Naive B cell (primary cell): ENCODE measurements at places on chromosomes 11 and 22.
A peak's percentile ranks its signal among the peaks of the same experiment; 100 is the strongest.

DNA sequence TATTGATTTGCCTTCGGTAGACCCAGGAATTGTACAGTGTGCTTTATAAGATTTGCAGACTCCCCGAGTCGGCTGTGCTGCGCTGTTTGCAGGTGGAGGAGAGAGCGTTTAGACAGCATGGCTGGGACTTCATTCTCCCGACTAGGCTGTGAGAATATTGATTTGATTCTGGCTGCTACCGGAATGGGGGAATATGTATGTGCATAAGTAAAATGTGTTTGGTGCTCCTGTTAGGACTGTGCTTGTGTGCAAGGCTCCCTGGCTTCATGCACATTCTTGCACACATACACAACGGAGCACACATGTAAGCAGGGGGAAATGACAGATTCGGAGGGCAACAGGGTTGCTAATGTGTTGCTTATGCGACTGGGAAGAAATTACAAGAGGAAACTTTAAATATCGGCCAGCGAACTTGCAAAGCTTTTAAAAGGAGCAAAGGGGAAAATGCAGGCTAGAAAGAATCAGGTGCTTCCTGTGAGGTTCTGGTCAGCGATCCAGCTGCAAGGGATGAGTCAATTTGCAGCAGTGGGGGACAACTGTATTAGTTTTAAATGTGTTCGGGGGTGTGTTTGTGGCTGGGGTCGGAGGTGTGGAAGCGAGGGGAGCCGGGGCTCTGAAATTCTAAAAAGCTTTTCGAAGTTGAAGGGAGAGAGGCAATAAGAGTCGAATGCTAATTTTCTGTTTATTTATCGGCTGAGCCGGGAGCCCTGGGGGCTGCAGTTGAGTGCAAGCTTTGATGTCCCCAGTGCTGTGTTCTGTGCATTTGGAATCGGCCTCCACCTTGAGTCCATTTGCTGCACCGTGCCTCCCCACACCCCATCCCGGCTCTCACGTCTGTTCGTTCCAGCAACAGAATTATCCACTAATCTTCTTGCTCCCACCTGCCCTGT is 731 bp downstream of the NTM start:
- H3K36me3 ChIP-seq: no peaks in the 10 kb centered on the region
- no peak overlapping the region for H3K4me3 ChIP-seq
- no peak overlapping the region for H3K27ac ChIP-seq
- no peaks in the 10 kb centered on the region for H3K4me1 ChIP-seq

- no peak overlapping the region for H3K27ac ChIP-seq
- H3K27me3 ChIP-seq: peaks cover 9% of the 10 kb centered on the region
These were observed 3.3 kb upstream of the CRACR2B start for GRCh38 chr11:824292-824880.

- H3K27me3 ChIP-seq: no peaks in the 10 kb centered on the region
- peaks cover 10% of the 10 kb centered on the region for H3K36me3 ChIP-seq
- H3K27ac ChIP-seq: peak overlapping the region; percentile 69
- no peak for DNase-seq
- peak overlapping the region; percentile 95 for H3K4me3 ChIP-seq
These were observed 4.4 kb downstream of the EP300 start for GRCh38 chr22:41096841-41097240.

DNA sequence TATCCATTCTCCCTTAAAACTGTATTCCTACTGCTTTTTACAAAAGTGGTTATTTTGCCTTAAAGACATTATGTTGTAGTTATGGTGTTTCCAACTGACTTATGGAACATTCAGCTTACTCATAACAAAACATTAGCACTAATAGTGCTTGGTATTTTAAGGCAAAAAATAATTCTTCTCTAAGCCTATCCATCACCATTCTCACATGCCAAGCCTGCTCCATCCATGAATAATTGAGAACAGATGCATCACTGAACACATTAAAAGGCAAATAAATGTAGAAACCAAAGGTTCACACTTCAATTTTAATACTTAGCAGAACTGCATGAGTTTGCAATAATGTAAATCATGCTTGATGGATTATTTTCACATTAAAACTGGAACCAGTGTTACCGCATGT is 42.3 kb upstream of the DDI1 start:
- H3K27ac ChIP-seq: no peak overlapping the region
- no peaks in the 10 kb centered on the region for H3K27me3 ChIP-seq
- DNase-seq: no peak
- no peak overlapping the region for H3K4me3 ChIP-seq
- no peaks in the 10 kb centered on the region for H3K36me3 ChIP-seq

- H3K4me3 ChIP-seq: no peak overlapping the region
- no peak overlapping the region for H3K27ac ChIP-seq
- no peaks in the 10 kb centered on the region for H3K36me3 ChIP-seq
- peaks cover 6% of the 10 kb centered on the region for H3K27me3 ChIP-seq
- H3K4me1 ChIP-seq: no peaks in the 10 kb centered on the region
These were observed 341.1 kb upstream of the B3GAT1 start for GRCh38 chr11:134752964-134753770.

DNA sequence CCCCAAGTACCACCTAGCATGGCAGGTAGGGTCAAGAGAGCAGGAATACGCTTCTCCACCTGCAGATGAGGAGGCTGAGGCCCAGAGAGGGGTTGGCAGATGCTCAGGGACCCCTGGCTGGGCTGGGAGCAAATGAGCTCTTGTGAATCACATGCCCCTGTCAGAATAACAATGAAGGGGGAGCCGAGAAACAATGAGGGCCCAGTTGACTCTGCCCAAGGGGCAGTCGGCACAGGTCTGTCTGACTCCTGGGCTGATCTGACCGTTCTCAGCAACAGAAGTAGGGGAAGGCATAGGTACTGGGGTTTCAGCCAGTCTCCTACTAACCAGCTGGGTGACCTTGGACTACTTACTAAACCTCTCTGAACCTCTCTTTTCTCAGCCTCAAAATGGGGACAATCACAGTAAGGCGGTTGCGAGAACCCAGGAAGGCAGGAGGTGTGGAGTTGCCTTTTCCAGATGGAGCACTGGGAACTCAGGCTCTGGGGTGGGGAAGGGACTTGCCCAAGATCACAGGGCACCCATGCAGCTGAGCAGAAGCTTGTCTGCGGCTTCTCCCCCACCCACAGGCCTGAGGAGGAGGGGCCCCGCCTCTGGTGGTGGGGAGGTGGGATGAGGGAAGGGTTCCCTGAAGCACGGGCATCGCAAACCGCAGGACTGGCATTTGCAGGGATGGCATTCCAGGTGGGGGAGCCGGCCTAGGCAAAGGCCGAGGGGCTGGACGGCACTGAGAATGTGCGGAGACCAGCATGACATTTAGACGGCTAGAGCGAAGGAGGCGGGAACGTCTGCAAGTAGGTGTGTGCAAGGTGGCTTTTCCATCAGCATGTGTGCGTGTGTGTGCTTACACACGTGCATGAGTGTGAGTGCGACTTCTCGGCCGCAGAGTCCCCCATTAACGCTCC is 163.0 kb downstream of the MN1 start:
- no peaks in the 10 kb centered on the region for H3K36me3 ChIP-seq
- no peak overlapping the region for H3K27ac ChIP-seq
- H3K4me3 ChIP-seq: no peak overlapping the region
- peaks cover 27% of the 10 kb centered on the region for H3K27me3 ChIP-seq
- no peaks in the 10 kb centered on the region for H3K4me1 ChIP-seq
- DNase-seq: no peak

GRCh38 chr11:117457835-117458234 is 130.2 kb downstream of the CEP164 start:
- peaks cover 6% of the 10 kb centered on the region for H3K4me1 ChIP-seq
- DNase-seq: no peak
- H3K36me3 ChIP-seq: peaks cover 9% of the 10 kb centered on the region
- H3K4me3 ChIP-seq: no peak overlapping the region
- H3K27ac ChIP-seq: no peak overlapping the region
- peaks cover 28% of the 10 kb centered on the region for H3K27me3 ChIP-seq

DNA sequence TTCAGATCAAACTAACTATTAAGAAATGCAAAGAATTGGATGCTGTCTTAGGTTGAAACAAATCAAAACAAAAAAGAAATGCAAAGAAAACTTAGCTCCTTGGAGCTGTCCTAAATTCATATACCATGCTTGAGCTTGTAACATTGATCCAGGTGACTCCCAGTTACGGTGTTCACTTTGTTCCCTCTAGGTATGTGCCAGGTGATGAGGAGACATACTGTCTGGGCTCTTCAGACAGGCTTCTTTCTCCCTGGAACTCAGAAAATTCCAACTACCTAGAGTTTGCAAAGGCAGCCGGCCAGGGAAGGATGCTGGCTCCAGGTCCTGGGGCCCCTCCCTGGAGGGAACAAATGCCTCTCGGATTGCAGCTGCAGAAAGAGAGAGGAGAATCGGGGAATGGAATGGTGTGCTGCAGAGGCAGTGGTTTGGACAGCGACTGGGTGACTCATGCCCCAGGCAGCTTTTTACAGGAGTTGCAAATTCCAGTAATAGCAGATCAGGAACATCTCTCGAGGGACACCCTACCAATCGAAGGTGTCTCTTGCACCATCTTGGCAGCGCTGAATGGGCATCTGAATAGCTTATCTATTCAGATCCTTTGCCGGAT is 12.3 kb upstream of the ASPHD2 start:
- no peak overlapping the region for H3K27ac ChIP-seq
- no peaks in the 10 kb centered on the region for H3K4me1 ChIP-seq
- DNase-seq: no peak
- peaks cover 25% of the 10 kb centered on the region for H3K27me3 ChIP-seq
- H3K4me3 ChIP-seq: no peak overlapping the region
- H3K36me3 ChIP-seq: no peaks in the 10 kb centered on the region

- no peaks in the 10 kb centered on the region for H3K4me1 ChIP-seq
- DNase-seq: no peak
- no peak overlapping the region for H3K4me3 ChIP-seq
- peaks cover 6% of the 10 kb centered on the region for H3K36me3 ChIP-seq
- no peaks in the 10 kb centered on the region for H3K27me3 ChIP-seq
These were observed 106.0 kb downstream of the EMSY start for GRCh38 chr11:76550781-76551180.

GRCh38 chr22:24142241-24142640 is 39.0 kb upstream of the SUSD2 start:
- H3K27me3 ChIP-seq: no peaks in the 10 kb centered on the region
- peaks cover 42% of the 10 kb centered on the region for H3K4me1 ChIP-seq
- H3K27ac ChIP-seq: no peak overlapping the region
- no peaks in the 10 kb centered on the region for H3K36me3 ChIP-seq
- DNase-seq: no peak
- H3K4me3 ChIP-seq: no peak overlapping the region

GRCh38 chr11:26677566-26677965 is 44.3 kb downstream of the SLC5A12 start:
- no peak overlapping the region for H3K27ac ChIP-seq
- H3K27me3 ChIP-seq: no peaks in the 10 kb centered on the region
- H3K36me3 ChIP-seq: no peaks in the 10 kb centered on the region
- DNase-seq: no peak
- H3K4me3 ChIP-seq: no peak overlapping the region

GRCh38 chr22:27641049-27641795 is 160.3 kb downstream of the MN1 start:
- no peak overlapping the region for H3K4me3 ChIP-seq
- no peaks in the 10 kb centered on the region for H3K4me1 ChIP-seq
- peaks cover 6% of the 10 kb centered on the region for H3K27me3 ChIP-seq
- H3K36me3 ChIP-seq: no peaks in the 10 kb centered on the region
